ENCODE measurements at places on chromosomes 12 and 14.
A peak's percentile ranks its signal among the peaks of the same experiment; 100 is the strongest.

GRCh38 chr12:105107171-105107493 is 399 bp upstream of the WASHC4 start:
- DNase-seq: peak; percentile 65

DNA sequence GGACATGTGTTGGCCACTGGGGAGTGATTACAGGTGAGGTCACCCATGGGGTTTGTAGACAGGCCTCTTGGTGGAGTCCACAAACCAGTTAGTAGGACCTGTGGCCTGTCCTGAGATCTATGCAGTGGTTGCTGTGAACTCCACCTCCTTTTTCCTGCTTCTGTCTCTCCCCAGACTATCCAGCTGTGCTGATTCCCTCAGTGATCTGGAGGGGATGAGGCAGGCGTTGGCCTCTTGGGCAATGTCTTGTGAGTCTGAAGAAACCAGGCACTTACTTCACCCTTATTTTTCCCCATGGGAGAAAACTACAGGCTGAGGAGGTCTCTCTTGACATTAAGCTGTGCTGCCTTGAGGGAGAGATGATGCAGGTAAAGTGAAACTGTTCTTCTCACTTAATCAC is 257.2 kb upstream of the PRICKLE1 start:
- DNase-seq: no peak

DNA sequence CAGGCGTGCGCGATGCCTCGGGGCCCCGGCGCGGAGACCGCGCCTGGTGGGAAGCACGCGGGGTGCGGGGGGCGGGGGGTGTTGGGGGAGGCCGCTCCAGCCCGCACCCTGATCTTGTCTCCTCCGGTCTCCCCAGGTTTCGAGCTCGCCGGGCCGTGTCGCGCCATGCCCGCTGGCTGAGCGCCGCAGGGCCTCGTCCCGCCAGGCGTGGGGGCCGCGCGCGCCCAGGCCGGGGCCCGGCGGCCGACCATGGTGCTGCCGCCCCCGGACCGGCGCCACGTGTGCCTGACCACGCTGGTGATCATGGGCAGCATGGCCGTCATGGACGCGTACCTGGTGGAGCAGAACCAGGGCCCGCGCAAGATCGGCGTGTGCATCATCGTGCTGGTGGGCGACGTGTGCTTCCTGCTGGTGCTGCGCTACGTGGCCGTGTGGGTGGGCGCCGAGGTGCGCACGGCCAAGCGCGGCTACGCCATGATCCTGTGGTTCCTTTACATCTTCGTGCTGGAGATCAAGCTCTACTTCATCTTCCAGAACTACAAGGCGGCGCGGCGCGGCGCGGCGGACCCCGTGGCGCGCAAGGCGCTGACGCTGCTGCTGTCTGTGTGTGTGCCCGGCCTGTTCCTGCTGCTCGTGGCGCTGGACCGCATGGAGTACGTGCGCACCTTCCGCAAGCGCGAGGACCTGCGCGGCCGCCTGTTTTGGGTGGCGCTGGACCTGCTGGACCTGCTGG is 2.4 kb downstream of the TMEM121 start:
- no peak for DNase-seq

DNA sequence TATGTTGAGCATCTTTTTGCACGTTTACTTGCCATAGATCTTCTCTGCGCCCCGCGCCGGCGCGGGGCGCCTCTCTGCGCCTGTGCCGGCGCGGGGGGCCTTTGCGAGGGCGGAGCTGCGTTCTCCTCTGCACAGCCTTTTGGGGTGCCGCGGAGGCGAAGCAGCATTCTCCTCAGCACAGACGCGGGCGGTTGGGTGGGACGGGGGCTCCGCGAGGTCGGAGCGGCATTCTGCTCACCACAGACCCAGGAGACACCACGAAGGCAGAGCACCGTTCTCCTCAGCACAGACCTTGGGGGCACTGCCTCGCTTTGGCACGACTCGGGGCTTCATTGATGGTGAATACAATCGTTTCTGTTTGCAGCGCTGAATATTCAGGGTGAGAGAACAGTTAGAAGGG is 28.5 kb upstream of the ANHX start:
- no peak for DNase-seq

DNA sequence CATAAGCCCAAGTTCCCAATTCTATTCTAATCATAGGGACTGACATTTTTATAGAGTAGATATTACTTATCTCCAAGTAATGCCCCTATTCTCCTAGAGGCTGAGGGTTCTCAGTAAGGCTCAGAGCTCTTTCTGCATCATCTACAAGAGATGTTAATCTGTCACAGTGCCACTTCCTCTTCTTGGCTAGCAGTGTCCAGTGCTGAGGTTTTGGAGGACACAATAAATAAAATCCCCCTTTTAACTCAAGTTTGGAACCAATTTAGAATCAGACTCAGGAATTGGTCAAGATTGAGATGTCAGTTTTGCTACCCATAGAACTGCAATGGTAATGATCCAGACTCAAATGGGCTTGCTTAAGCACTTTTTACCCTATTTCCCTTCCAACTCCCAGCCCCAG is 154.1 kb upstream of the ARID2 start:
- DNase-seq: no peak

DNA sequence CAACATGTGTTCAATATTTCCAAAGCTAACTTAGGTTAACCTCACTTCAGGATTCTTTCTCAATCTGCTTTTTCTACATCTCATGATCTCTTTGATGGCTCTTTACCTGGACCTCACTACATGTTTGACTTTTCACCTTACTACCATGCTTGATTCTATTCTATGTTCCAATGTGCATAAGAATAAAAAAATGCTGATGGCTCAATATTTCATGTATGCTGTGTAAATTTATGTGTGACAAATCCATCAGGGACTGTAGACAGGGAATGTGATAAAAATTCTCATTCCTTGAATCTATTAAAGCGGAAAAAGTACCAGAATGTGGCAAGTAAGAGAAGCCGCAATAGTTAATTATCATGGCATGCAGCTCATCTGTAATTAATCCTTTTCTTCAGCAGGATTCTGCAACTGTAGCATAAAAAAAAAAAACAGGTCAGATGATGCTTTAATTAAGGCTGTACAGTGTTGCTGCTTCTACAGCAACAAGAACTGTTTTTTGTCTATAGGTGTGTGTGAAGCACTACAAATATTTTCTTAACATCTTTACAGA is 276.9 kb upstream of the PRKD1 start:
- DNase-seq: no peak

GRCh38 chr12:40597133-40597532 is 95.1 kb upstream of the CNTN1 start:
- no peak for DNase-seq

GRCh38 chr12:124130691-124131591 is 157.9 kb downstream of the ZNF664 start:
- no peak for DNase-seq

DNA sequence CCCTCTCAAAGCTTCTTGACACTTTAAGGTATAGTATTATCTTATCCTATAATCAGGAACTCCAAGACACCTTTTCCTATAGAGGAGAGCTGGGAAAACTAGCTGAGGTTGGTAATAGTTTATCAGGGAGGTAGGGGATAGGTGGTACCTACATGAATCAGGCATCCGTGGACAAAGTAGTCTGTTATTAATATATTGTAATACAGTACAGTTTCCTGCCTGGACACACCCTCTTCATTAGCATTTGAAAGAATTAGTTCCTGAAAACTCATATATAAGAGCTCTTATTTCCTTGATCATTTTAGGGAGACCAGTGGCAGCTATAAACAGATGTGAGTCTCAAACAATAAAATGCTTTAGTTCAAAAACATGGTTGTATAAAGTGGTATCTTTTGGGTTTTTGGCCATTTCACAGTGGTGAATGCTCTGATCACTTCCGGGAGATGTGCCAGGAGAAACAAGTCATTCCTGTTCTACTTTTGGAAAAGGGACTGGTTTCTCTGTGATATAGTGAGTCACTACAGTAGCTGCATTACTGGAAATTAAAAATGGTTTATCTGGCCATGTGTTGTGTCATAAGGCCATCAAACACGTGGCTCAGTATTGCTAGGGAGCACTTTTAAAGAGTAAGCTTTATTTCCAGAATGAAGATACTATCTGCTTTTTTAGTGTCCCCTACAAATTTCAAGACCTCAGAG is 98.1 kb downstream of the KLRB1 start:
- DNase-seq: no peak

Data from NCI-H524 (cell line).